Naive thymus-derived CD4-positive, alpha-beta T cell (primary cell): ENCODE measurements at places on chromosomes 12 and 14. TPM values are rescaled to one million over a fixed set of nuclear protein-coding genes. Genes with fewer than 3 reads are reported as not detected.

Gene LGR5
- not detected for total RNA-seq

DNA sequence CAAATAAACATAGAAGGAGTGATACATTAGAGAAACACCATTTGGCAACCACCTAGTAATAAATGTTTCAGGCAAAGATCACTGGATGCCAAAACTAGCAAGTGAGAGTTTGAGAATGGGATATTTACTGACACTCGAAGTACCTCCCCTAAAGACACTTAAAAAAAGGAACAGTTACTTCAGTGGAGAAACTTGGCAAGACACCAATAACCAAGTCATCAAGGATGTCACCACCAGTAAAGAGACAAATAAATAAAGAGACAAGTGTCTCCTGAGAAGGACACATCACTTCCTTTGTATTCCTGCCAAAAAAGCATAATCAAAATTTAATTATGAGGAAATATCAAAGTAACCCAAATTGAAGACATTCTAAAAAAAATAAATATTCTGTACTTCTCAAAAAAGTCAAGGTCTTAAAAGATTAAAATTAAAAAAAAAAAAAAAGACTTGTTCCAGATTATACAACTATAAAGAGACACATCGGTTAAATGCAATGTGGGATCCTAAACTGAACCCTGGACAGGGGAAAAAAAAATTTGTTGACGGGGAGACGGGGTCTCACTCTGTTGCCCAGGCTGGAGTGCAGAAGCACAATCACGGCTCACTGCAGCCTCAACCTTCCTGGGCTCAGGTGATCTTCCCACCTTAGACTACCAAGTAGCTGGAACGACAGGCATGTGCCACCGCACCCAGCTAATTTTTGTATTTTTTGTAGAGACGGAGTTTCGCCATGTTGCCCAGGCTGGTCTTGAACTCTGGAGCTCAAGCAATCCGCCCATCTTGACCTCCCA lies 26.4 kb downstream of the TM7SF3 start:
- peaks cover 33% of the 10 kb centered on the region for H3K36me3 ChIP-seq
- no peaks in the 10 kb centered on the region for H3K4me1 ChIP-seq
- DNase-seq = no peak

- DNase-seq = no peak
- no peaks in the 10 kb centered on the region for H3K4me1 ChIP-seq
- H3K27me3 ChIP-seq = no peaks in the 10 kb centered on the region
- H3K27ac ChIP-seq = no peak overlapping the region
- no peak overlapping the region for H3K4me3 ChIP-seq
- no peaks in the 10 kb centered on the region for H3K36me3 ChIP-seq
These were observed 34.8 kb downstream of the AMN start for GRCh38 chr14:102957222-102957621.

Gene ZNF891
- total RNA-seq = 7.9 TPM

Gene CLEC1A
- total RNA-seq = not detected in 2 replicates

DNA sequence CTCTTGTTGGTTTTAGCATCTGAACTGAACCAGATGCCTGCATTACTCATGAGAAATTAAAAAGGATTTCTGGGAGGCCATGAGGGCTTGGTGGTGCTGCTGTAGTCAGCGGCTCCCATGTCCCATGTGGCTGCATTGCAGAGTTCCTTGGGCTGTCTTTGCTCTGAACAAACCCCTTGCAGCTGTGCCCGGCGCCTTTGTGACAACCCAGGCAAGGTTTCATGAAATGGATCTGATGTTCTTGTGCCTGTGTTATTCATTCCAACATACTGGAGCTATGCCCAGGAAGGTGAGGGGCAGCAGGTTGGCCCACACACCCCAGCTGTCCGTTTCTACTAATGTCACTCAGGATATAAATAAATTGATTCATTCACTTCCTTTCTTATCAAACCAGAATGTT lies 40.8 kb downstream of the TGFB3 start:
- H3K27me3 ChIP-seq = no peaks in the 10 kb centered on the region
- no peak overlapping the region for H3K4me3 ChIP-seq
- H3K36me3 ChIP-seq = no peaks in the 10 kb centered on the region

Gene PPM1H
- total RNA-seq = not detected

Gene DUSP6
- 33.8 TPM for total RNA-seq

DNA sequence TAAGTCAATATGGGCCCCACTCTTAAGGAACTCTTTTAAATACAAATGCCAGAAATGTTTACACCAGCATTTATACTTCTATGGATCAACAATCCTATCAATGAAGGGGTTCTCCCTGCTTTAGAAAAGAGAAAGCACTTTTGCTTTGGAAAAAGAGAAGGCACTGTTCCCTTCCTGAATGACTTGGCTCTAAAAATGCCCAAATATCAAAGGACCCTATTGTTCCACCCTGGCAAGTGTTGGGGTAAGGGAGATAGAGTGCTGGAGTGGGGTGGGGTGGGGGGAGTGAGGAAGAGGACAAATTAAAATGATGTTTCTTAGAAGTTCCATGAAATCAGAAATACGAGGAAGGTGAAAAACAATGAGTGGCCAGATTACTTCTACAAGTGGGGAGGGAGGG lies 131.6 kb upstream of the GRIN2B start:
- DNase-seq = no peak
- no peaks in the 10 kb centered on the region for H3K27me3 ChIP-seq
- no peaks in the 10 kb centered on the region for H3K4me1 ChIP-seq

GRCh38 chr12:29516431-29516875 lies 19.0 kb upstream of the OVCH1 start:
- H3K4me1 ChIP-seq = no peaks in the 10 kb centered on the region
- no peak for DNase-seq
- no peak overlapping the region for H3K27ac ChIP-seq
- no peaks in the 10 kb centered on the region for H3K36me3 ChIP-seq

Gene DTX1
- total RNA-seq = 4.2 TPM

- H3K36me3 ChIP-seq = no peaks in the 10 kb centered on the region
- peak overlapping the region; percentile 64 for H3K27ac ChIP-seq
- H3K4me1 ChIP-seq = no peaks in the 10 kb centered on the region
- H3K27me3 ChIP-seq = no peaks in the 10 kb centered on the region
These were observed 220.6 kb upstream of the OR4E1 start for GRCh38 chr14:21894003-21894897.

Gene STAC3
- total RNA-seq = 7.3 TPM

- no peaks in the 10 kb centered on the region for H3K36me3 ChIP-seq
- no peak for DNase-seq
- H3K27ac ChIP-seq = no peak overlapping the region
These were observed 16.2 kb upstream of the KRT7 start for GRCh38 chr12:52216807-52217206.

- H3K27ac ChIP-seq = no peak overlapping the region
- H3K4me3 ChIP-seq = no peak overlapping the region
- no peaks in the 10 kb centered on the region for H3K27me3 ChIP-seq
These were observed 469.1 kb upstream of the RPL10L start for GRCh38 chr14:47120645-47121044.

DNA sequence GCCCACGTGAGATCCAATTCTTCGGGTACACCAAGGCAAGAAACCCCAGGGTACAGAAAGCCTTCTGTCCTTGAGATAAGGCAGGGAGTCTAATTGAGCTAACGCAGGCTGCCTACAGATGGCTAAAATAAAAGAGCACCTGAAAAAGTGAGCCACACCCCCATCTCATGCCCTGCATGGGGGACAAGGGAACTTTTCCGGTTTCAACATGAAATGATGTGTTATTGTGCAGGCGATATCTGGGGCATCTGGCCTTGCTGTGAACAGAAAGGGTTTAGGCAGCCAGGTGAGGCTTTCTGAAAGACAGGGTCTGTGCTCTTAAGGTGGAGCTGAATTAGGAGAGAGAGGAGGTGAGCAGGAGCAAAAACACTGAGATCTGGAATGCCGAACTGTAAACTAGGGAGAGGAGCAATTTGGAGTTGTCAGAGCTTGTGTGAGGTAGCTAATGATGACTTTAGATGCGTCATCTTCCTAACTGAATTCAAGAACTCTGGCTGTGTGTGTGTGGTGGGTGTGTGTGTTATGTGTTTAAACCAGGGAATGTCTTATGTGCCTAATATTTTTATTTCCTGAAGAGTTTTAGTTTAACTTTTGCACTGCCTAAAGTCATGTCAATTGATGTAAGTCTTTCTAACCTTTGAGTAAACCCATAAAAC lies 20.1 kb upstream of the LDHB start:
- peak overlapping the region; percentile 60 for H3K27ac ChIP-seq
- H3K36me3 ChIP-seq = no peaks in the 10 kb centered on the region
- peak overlapping the region; percentile 47 for H3K4me3 ChIP-seq
- DNase-seq = no peak

DNA sequence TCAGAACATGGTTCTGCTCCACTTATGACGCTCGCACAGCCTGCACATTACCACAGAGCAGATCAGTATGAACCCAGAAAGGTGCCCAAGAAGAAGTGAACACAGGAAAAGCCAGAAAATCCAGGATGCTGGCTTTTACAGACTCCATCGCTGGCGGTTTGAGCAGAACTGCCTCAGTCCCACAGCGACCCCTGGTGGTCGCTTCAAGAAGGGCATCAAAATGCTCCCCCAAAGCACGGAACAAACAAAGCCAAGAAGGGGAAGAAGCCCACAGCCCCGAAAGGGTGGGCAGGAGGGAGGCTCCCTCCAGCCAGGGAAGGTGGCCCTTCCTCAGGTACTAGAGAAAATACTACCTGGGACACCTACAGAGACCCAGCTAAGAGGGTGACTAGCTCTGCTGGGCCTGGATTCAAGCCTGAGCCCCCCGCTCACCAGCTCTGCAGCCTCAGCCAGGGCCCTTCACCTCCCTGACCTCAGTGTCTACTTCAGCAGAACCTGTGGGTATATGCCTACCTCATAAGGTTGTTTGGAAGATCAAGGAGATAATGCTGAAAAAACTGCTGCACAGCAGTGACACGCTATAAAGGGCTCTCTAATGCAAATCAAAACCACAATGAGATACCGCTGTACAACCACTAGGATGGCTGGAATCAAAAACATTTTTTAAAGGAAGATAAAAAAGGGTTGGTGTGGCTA lies 98.1 kb downstream of the NCOR2 start:
- H3K4me3 ChIP-seq = no peak overlapping the region
- H3K27me3 ChIP-seq = no peaks in the 10 kb centered on the region
- H3K36me3 ChIP-seq = peaks cover 52% of the 10 kb centered on the region
- peaks cover 18% of the 10 kb centered on the region for H3K4me1 ChIP-seq

DNA sequence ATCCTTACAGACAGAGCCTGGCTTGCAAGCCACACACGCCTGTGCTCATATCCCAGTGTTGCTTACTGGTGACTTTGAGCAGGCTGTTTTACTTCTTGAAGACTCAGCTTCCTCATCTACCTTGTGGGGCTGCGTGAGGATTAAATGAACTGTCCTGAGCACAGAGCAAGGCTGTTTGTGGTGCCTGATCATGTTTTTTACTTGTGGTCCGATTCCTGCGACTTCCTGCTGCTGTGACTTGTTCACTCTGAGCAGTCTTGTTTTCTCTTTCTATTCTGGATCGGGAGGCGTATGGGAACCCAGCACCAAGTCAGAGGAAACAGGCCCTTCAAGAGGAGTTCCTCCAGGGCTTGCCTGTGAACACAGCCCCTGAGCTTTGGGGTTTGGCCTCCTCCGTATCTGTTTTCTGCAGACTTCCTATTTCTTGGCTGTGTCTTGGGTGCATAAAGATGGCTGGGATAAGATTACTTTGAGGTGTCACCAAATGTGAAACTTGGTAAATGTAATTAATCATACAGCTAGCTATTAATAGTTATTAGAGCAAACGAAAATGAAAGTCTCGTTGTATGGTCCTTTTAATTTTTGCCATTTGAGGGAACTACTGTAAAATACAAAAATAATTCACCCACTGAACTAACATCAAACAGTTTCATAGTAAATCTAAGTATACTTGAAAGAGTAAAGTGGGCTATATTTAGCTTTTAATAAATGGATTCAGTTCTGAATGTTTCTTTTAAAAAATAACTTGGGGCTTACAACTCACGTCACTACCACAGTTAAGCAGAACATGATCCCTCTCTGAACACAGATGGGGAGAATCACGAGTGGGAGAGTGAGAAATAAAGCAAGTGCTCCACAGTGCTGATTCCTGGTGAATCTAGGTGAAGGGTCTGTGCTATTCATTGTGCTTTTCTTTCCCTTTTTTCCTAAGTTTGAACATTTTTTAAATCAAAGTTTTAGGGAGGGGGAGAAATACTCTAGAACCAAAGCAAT lies 251.5 kb downstream of the FOXN3 start:
- H3K4me1 ChIP-seq = no peaks in the 10 kb centered on the region
- no peak for DNase-seq
- H3K27me3 ChIP-seq = no peaks in the 10 kb centered on the region
- peak overlapping the region; percentile 34 for H3K27ac ChIP-seq
- H3K4me3 ChIP-seq = no peak overlapping the region

DNA sequence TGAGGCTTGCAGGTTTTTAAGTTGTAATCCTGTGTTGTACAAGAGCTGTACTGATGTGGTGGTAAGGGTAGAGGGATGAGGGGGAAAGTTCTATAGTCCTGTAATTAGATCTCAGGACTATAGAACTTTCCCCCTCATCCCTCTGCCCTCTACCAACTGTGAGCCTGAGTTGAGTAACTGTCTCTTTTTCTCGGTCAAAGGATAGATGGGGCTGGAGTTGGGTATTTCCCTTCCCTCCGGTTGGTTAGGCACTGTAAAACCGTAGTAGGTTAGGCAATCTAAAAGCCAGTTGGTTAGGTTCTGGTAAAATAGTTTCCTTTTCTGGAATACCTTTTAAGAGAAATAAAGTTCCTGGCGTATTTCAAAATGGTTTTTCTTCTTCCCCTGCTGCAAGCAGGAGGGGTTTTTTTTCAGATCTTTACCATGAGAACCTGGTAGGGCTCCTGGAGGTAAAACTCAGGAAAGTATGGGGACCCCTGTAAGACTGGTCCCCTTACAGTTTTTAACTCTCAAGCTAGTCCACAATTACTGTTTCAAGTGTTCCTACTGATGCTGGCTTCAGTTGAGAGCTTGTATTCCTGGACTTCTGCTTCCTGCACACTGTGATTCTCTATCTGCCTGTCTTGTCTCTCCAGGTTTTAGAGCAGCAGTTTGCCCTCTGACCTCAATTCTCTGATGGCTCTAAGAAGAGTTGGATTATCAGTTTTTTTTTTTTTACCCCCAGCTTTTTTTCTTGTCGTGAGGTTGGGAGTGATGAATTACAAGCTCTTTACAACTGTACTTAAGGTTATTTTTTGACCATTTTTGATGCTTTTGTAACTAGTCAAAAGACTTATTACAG lies 58.7 kb downstream of the FUT8 start:
- DNase-seq = no peak
- no peak overlapping the region for H3K27ac ChIP-seq
- no peak overlapping the region for H3K4me3 ChIP-seq
- peaks cover 3% of the 10 kb centered on the region for H3K4me1 ChIP-seq
- H3K36me3 ChIP-seq = no peaks in the 10 kb centered on the region

DNA sequence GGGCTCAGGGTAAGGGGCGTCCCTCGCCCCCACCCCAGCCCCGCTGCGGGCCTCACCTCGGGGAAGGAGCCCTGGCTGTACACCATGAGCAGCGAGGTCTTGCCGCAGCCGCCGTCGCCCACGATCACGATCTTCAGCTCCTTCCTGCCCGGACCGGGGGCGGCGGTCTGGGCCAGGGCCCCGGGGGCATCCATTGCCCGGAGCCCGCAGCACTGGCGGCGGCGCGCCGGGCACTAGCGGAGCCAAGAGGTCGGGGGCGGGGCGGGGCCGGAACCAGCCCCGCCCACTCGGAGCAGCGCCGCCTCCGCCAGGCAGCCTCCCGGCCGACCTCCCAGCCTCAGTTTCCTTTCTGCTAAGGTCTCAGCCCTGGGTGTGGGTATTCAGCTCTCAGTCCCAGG lies at the start of gene RHOF:
Gene RHOF, minus strand, starts transcription at position 249 of the 398 bp plus-strand sequence. Its CDS starts 55 bp downstream, at position 194.
- peak within 1 kb of the TSS; percentile 99 for H3K4me3 ChIP-seq
- peaks cover 50% of the 10 kb centered on the region for H3K4me1 ChIP-seq
- no peaks in the 10 kb centered on the region for H3K36me3 ChIP-seq
- DNase-seq = no peak

Gene STYK1
- total RNA-seq = 1.6 TPM
